ENCODE measurements at places on chromosomes 11 and 22.

DNA sequence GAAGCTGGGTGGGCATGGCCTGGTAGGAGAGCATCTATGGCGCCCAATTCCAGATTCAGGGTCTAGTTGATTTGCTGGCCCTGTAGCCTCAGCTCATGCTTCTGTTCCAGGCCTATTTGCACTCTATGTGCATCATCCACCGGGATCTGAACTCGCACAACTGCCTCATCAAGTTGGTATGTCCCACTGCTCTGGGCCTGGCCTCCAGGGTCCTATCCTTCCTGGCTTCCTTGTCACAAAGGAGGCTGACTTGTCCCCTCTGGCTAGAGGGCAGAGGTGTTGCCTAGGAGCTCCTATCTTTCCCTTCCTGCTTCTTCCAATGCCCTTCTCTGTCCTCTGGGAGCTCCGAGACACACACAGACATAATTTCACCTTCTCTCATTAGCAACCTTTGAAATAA is 21.3 kb downstream of the PIK3IP1 start:
- DNase-seq: no peak

GRCh38 chr11:13277768-13278608 is at the start of gene BMAL1:
TSS of gene BMAL1 (plus strand) at chr11:13277790. CDS start at chr11:13354309, 76,519 bp downstream.
- peak; percentile 42 for DNase-seq

DNA sequence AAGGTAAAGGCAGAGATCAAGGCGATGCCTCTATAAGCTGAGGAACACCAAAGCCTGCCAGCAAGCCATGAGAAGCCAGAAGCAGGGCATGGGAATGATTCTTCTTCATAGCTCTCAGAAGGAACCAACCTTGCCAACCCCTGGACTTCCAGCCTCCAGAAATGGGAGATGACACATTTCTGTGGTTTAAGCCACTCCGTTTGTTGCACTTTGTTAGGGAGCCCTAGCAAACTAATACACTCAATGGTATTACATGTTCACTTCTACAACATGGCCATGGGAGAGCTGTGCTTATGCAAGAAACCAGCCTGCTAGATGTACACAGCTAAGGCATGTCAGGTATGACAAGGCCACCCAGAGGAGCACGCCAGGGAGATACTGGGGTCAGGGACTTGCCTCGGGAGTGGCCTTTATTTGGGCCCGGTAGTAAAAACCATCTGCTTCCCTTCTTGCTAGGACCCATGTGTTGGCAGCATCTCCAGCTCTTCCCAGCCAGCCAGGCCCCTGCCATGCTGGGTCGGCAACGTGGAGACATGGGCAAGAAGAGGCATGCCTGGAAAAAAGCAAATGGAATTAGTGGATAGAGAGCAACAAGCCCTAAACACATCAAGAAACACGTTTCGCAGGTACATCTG is 3.6 kb downstream of the C11orf16 start:
- no peak for DNase-seq

- DNase-seq: no peak
These were observed 338.7 kb downstream of the GUCY1A2 start for GRCh38 chr11:106679581-106679980.

- DNase-seq: no peak
These were observed 943 bp downstream of the CSF2RB start for GRCh38 chr22:36914390-36914752.

DNA sequence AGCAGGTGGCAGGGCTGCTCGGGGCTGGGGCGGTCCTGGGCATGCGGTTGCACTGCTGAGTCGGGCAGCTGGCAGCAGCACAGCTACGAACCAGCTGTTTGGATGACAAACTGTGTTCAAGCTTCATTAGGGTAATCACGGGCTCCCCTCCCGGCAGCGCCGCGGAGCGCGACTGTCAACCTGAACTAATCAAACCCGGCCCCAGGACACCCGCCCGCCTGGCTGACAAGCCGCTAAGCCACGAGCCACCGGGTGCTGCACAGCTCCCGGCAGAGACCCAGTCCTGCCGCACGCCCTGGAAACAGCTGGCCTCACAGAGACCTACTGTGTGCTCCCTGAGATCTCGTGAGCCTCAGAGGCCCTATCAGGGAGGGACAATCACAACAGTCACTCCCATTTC is 60.6 kb upstream of the TCF20 start:
- no peak for DNase-seq
